ENCODE measurements at places on chromosomes 2 and 18.

DNA sequence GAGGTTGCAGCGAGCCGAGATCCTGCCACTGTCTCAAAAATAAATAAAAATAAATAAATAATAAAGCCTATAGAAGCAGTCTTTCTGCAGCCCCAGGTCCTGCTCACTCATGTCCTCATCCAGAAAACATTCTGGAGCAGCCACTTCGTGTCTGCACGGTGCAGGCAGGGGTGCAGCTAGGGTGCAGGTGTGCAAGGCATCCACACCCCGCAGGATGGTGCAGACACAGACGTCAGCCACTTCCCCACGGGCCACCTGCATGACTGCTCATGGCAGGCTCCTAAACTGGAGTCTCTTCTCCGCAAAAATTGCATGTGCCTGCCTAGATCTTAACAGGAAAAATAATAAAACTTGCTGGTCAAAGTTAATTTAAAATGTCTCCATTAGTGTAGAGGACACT lies 80.2 kb upstream of the SNTG2 start:
- no peak for DNase-seq

DNA sequence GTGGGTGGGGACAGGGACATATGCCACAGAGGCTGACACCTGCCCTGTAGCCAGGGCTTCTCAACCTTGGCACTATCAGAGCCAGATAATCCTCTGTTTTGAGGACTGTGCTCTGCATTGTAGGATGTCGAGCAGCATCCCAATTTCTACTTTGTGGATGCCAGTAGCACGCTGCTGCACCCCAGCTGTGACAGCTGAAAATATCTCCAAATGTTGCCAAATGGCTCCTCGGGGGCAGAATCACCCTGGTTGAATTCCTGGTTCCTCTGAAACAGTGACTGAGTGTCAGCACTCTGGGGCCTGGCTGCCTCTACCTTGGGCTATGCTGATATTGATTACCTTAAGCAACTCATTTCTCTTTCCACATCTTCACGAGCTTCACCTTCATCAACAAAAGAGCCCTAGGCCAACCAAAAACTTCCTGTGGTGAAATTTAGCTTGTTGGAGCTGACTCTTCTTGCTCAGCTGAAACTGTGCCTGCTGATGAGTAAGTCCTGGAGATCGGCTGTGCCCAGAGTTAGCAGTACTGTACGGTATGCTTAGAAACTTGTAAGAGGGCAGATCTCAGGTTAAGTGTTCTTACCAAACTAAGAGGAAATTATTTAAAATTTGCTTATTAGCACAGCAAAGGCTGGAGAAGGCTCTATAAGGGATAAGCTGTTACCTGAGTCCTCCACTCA lies 138.1 kb downstream of the SEPTIN10 start:
- DNase-seq = no peak

- no peak for DNase-seq
Measured at GRCh38 chr2:66478731-66479316, 43.9 kb downstream of the MEIS1 start.

DNA sequence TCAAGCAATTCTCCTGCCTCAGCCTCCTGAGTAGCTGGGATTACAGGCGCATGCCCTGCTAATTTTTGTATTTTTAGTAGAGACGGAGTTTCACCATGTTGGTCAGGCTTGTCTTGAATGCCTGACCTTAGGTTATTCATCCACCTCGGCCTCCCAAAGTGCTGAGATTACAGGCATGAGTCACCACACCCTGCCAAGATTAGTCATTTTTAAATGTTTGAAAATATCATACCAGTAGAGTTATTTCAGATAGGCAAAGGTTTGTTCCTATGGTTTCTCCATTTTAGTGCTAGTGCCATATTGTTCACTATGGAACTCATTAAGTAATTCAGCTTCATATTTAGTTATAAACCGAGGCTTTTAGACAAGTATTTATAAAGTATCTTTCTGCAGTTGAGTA lies 52.3 kb downstream of the HIBCH start:
- DNase-seq = peak; percentile 72

- no peak for DNase-seq
Measured at GRCh38 chr2:147610496-147611040, 234.3 kb upstream of the ACVR2A start.

DNA sequence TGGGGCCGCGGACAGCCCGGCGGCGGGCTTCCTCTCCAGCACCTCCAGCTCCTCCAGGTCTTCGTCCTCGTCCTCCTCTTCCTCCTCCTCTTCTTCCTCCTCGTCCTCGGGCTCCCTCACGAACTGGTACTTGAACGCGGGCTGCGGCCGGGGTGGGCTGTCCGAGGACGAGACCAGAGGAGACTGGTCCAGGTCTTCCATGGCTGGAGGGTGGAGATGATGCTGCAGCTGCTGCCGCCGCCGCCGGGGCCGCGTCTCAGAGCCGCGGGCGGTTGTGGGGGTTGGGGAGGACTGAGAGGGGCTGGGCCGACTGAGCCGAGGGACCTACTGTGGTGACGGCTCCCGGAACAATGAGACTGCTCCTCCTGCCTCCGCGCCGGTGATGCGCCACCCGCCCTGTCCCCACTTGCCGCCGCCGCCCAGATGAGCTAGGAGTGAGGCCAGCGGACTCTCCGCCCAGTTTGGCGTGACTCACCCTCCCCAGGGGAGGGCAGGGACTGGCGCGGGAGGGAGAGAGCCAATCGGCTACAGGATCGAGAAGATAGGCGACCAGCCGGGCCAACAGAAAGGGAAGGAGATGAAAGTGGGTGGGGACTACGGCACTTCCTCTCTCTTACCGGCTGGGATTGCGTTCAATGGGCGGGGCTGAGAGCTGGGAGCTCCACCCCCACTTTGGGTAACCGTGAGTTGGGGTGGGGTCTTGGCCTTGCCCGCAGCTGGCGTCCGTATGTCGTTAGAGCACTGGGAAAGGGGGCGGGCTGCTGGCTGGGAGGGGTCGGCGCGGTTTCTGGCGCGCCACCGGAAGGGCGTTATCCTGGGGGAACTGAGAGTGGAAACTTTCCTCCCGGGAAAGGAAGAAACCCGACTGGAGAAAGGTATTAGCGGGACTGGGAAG lies at the start of gene RTN4:
Gene RTN4 (minus strand): TSS at position 352 of the 895 bp plus-strand sequence. CDS start 151 bp downstream, at position 201.
- peak; percentile 100 for DNase-seq
